ENCODE measurements at places on chromosomes 3 and 15. TPM values are rescaled to one million over a fixed set of nuclear protein-coding genes. Genes with fewer than 3 reads are reported as not detected.

DNA sequence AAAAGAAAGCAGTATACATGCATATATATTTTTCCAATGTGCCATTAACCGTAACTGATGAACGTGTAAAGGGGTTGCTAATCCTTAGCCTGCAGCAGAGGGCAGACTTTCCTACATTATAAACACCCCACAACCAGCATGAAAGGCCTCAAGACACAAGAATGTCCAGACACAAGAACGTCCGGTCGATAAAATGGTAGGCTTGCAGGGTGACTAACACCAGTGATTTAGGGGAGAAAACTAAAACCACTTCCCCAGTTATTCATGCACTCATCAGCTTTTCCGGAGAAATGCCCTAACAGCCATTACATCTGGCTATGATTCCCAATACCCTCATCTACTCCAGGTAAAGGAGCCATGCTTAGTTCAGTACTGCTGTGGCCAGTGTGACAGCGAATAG is 57.4 kb downstream of the LRTM1 start:
- DNase-seq, result no peak

DNA sequence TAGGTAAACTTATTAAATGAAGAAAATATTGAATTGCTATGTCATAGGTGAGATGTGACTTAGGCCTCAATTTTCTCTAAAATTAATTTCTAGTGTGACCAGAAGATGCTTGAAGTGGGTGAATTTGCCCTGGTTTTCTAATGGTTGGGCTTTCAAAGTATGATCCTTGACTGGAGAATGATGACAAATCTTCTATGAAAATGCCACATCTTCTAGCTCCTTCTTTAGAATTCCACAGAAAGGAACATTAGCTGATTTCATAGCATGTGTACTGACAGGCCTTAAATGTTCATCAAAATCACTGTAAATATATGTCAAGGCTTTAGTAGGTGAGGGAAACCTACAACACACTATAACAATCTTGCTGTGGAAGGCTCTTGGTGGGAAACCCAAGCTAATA is 8.9 kb downstream of the ABI3BP start:
- DNase-seq, result no peak

GRCh38 chr3:112353365-112353764 is 20.4 kb downstream of the CD200 start:
- no peak for DNase-seq

DNA sequence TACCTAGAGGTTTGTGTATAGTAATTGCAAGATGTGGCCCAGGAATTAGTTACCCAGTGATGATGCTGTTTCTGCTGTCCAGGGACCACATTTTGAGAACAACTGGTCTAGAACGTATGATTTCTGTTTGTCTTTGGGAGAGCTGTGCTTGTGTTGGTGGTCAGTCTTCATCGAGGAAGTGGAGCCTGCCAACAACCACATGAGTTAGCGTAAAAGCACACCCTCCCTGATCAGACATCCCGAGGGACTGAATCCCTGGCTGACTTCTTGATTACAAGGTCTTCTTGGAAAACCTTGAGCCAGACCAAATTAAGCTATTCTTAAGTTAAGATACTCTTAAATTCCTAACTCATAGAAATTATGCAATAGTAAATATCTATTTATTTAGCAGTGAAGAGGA is 81.7 kb upstream of the ZPLD1 start:
- no peak for DNase-seq

GRCh38 chr3:27324686-27325085 is 44.5 kb downstream of the NEK10 start:
- DNase-seq, result no peak

- no peak for DNase-seq
Measured at GRCh38 chr3:145175626-145176025, 985.4 kb downstream of the PLOD2 start.

GRCh38 chr3:61578667-61579367 is 17.4 kb downstream of the PTPRG start:
- no peak for DNase-seq

DNA sequence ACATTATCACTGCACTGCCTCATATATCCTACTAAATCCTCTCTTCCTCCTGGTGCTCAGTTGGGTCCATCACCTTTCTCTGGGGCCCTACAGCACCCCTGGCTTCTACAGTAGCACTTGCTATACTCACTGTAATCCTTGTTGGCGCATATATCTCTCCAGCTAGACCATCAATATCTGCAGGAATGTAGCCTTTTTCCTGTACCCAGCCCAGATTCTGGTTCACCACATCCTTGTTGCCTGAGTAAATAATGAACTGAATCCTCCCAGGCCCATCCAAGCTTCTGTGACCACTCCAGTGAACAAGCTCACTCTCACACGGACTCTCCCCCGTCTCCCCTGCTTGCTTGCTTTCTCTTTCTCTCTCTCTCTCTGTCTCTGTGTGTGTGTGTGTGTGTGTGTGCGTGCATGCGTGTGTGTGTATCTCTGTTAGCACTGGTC is 62.5 kb upstream of the LIPC start:
- DNase-seq, result peak; percentile 43

- peak; percentile 75 for DNase-seq
Measured at GRCh38 chr3:32414522-32415202, 23.0 kb downstream of the CMTM7 start.

DNA sequence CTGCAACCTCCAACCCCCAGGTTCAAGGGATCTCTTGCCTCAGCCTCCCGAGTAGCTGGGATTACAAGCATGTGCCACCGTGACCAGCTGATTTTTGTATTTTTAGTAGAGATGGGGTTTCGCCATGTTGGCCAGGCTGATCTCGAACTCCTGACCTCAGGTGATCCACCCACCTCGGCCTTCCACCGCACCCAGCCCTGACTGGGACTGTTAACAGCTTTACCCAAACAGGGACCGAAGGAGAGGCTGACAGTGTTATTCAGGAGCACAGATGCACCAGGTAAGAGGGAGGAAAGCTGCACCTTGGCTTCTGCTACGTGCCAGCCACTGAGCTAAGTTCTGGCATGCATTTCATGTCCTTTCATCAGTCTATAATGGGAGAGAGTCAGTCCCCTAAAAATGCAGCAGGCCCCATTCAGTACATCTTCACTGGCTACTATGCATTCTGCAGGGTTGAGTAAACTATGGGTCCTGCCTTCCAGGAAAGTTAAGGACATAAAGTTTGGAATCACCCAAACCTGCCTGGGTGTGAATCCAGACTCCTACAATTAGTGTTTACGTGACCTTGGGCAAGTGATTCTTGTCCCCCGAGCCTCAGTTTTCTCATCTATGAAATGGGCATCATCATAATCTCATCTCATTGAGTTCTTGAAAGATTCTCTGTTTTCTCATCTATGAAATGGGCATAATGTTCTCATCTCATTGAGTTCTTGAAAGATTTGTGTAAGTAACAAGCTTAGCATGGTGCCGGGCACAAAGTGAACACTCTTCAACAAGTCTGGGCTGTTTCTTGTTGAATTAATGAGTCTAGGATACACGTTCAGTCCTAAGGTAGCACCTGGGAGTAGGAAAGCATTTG is 82.2 kb downstream of the CPN2 start:
- no peak for DNase-seq

- no peak for DNase-seq
Measured at GRCh38 chr3:108416111-108416869, 94.1 kb downstream of the MYH15 start.

DNA sequence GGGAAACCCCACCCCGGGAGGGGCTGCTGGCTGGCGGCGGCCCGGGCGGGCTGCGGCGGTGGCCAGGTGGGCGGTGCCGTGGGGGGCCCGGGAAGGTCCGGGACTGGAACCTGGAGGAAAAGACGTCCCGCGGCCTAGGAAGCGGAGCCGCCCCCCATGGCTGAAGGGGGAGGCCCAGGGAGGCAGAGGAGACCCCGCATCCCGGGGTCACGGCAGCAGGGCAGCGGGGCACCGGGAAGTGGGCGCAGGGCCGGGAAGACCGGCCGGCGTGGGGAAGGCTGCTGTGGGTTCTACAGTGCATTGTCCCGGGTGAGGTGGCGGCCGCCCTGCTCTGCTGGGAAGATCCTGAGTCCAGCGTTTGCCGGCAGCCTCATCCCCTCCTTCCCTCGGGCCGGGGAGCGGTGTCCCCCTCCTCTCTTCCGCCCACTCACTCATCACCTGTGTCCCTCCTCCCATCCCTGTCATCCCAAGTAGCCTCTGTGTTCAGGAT is 525 bp upstream of the FSTL1 start:
- DNase-seq, result no peak

GRCh38 chr15:77243716-77244401 is 172.9 kb upstream of the TSPAN3 start:
- no peak for DNase-seq

DNA sequence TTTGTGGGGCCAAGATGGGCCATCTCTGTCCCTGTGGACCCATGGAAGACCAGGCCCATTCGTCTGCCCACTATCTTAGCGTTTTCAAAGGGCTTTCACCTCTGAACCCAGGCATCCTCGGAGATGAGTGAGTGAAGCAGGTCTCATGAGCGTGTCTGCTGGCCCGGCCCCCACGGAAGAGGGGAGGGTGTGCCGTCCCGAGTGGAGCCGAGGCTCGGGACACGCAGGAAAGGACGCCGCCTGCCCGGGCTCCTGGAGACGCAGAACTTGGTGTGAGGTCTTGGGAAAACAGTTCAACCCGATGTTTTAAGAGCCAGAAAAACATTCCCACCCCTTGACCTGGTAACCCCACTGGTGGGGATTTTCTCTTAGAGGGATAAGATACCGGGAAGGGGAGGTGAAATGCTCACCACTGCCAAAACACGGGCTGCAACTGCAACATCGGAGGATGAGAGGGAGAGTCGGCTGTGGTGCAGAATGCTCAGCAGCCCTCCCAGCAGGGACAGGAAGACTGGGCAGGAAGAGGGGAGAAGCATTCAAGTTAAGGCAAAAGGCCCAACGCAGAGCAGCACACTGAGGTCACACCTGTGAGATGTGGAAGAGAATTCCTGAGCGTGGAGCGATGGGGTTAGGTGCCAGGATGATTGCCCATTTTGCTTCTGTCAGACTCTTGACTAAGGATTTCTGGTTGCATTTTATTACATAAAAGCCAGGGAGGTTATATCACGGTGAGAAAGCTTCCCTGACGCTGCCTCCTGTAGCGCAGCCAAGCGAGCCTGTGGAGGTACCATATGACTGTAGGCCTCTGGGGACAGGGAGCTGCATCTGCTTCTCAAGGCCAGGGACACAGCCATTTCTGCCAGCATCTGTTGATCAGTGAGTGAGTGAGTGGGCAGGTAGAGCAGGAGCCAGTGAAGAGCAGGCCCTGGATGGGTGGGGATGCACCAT is 14.1 kb upstream of the STAB1 start:
- DNase-seq, result no peak

- no peak for DNase-seq
Measured at GRCh38 chr15:76391847-76392246, 55.3 kb downstream of the ISL2 start.

DNA sequence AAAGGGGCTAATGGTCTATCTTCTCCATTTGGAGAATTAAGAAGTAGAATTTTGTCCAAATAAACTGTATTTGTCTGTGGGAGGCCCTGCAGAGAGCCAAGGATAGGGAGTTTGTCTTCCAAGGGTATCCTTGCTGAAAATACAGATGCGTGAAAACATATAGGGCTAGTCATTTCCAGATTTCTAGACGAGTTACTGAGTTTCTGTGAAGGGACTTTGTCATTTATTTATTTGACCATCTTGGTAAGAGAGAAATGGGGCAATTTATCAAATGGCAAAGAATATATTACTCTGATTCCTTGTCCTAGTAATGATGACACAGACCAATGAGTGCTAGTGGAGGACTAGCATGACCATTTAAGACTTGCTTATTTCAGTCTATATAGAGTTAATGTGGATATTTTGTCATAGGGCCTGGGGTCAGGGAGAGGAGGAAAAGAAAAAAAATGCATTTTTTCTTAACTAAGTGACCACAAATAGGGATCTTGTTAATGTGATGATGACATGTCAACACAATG is 376.6 kb upstream of the ONECUT1 start:
- DNase-seq, result no peak

GRCh38 chr3:35664460-35664919 is 25.2 kb downstream of the ARPP21 start:
- no peak for DNase-seq

- no peak for DNase-seq
Measured at GRCh38 chr3:164741869-164742268, 336.4 kb downstream of the SI start.

GRCh38 chr3:108380128-108380795 is 83.9 kb downstream of the HHLA2 start:
- no peak for DNase-seq

GRCh38 chr3:143410259-143410658 is 290.7 kb downstream of the CHST2 start:
- no peak for DNase-seq

DNA sequence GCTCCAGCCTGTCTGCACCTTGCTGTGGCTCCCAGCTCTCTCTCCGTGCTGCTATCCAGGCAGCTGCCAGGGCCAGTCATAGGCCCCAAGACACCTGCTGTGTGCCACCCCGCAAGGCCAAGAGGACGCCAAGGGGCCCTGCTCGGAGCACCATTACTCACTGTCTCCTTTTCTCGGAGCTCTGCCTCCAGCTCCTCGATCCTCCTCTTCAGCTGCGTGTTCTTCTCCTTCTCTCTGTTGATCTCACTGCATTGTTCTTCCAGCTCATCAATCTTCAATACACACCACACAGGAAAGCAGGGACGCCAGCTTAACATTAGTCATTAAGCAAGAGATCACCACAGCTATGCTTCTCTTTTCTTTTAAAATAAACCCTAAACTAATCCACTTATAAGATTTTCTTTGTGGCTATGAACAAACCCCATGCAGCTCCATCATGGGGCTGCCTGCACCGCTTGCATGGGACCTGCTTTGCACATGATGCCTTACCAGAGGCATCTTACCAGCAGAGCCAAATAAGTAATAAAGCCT is 42.6 kb downstream of the WHAMM start:
- DNase-seq, result no peak

DNA sequence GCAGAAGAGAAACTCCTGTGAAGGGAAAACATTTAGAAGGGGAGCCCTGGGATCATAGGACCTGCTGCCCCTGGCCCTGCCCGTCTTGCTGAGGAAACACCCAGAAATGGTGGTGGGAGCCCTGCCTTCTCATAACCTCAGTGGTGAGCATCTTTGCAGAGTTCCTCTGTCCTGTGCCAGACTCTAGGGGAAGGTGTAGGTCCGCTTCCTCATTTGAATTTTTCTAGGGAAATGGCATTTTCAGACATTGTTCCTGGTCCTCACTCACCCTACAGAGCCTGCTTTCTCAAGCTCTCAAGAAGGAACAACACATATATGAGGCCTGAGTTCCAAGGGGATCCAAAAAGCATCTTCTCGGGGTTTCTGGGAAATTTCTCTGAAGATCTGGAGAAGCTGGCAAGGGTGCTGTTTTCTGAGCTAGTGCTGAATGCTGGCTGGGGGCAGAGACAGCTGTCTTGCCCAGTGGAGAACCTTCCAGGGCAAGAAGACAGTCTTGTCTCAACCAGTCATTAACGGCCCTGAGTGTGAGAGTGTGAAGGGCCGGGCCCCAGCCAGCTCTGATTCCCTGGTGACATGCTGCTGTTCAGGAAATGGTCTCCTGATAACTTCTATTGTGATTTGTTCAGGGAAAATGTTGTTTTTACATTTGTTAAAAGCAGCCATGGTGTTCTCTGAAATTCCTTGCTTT is 283.1 kb upstream of the LRRFIP2 start:
- DNase-seq, result no peak

HLTF gene
- total RNA-seq, result 19.0 TPM

GRM7 gene
- total RNA-seq, result not detected

P2RY13 gene
- total RNA-seq, result 0.59 TPM

ISLR gene
- total RNA-seq, result not detected

CD80 gene
- 1.1 TPM for total RNA-seq

IL17RB gene
- not detected for total RNA-seq

GOLGA8T gene
- 2.6 TPM for total RNA-seq

RHCG gene
- total RNA-seq, result not detected

TRH gene
- not detected for total RNA-seq

CD276 gene
- total RNA-seq, result not detected

HCN4 gene
- total RNA-seq, result not detected

CDHR4 gene
- not detected for total RNA-seq

ANKDD1A gene
- total RNA-seq, result 16.2 TPM
